Lower leg skin (tissue), 4 donors: ENCODE measurements at places on chromosomes 16 and 17.

DNA sequence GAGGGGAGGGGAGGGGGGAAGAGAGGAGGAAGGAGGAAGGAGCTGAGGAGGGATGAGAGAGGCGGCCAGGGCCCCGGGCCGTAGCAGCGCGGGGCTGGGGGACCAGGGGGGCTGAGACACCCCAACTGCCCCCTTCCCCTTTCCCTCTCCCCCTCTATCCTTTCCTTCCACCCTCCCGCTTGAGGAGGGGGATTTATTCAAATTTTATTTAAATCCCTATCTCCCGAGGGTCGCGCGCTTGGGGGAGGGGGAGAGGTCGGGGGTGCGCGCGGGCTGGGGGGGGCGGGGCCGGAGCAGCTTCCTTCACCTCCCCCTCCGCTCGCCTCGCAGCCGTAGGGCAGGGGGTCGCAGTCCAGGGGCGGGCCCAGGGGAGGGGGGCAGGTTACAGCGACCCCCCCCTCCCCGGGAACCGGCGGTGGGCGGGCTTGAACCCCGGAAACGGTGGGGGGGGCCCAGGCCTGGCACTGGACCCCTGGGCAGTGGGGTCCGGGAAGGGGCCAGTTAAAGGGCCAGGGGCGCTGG lies at the start of gene FBXL19:
FBXL19 (plus strand) TSS at position 19 of the 522 bp plus-strand sequence. CDS start 2,183 bp downstream, outside the sequence.
- DNase-seq: peak; percentile 92

DNA sequence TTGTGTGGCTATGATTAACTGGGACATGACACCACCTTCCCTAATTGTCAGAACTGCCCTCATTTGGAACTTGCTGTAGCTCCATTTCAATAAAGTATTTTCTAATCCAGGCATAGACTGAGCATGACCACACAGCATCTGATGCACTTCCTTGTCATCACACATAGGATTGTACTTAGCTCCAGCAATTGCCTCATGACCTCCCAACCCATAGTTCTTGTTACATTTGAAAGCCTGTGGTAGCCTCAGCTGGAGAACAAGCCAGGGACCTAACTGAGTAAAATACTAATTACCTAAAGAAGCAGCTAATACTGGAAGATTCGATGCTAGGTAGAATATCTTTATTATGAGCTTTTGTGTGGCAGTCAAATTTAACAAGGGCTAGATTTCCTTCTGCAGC lies 187.3 kb upstream of the KIF2B start:
- DNase-seq: no peak

GRCh38 chr16:81638286-81638945 lies 140.7 kb upstream of the PLCG2 start:
- DNase-seq: no peak

- DNase-seq: no peak
Observed at GRCh38 chr16:55130456-55130855, 193.5 kb upstream of the IRX6 start.

DNA sequence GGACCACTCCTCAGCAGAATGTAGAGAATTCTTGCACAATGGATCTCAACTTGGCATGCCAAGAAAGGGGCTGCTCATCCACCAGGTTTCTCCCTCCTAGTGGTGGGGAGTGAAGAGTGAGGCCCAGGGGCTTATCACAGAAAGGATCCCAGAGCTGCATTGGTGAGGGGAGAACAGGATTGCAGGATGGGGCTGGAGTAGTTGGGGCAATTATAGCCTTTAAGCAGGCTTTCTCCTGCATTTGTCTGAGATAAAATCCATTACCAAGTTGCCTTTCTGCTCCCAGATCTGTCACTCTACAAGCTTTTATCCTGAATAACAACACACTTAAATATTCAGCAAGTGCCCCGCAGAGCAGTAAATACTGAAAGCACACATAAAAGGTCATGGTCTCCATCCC lies 130.8 kb upstream of the CES5A start:
- DNase-seq: no peak

DNA sequence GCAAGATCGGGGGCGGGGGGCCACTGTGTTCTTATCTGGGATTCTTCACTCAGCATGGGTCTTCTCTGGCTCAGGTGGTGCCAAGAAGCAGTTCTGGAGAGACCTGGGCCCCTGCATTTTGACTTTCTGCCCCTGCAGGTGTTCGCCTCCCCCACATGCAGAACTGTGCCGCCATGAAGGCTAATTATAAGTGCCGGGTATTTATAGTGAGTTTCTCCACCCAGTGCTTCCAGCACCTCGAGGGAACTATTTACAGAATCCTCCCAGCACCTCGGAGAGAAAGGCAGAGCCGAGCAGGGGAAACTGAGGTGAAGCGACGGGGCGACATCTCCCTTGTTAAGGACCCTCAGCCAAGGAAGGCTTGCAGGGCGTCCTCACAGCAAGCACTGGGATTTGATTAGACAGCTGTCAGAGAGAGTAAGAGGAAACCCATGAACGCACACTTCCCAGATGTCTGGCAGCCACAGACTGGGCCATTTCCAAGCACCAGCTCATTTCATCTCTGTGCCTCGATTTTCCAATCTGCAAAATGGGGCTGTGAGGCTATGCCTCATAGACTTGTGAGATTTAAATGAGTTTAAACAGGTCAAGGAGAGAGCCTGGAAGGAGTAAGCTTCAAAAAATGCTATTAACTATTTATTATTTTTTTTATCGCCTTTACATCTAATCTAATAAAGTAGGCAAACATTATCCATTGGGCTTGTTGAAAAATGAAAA lies 36.4 kb upstream of the GRIN2A start:
- no peak for DNase-seq

GRCh38 chr16:10412935-10413601 lies 27.2 kb downstream of the ATF7IP2 start:
- DNase-seq: no peak

DNA sequence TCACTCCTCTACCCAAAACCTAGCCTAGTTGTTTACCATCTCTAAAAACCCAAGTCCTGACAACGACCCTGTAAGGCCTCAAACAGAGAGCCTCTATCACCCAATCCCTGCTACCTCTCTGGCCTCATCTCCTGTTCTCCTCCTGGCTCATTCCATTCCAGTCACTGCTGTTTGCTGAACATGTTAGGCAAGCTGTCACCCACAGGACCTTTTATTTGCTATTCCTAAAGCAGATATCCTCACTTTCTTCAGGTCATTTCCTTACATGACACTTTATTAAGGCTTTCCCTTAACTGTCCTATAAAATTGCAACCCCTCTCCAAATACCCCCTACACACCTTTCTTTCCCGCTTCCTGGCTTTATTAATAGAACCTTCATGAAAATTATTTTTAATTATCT lies 85.1 kb downstream of the KANSL1 start:
- no peak for DNase-seq

DNA sequence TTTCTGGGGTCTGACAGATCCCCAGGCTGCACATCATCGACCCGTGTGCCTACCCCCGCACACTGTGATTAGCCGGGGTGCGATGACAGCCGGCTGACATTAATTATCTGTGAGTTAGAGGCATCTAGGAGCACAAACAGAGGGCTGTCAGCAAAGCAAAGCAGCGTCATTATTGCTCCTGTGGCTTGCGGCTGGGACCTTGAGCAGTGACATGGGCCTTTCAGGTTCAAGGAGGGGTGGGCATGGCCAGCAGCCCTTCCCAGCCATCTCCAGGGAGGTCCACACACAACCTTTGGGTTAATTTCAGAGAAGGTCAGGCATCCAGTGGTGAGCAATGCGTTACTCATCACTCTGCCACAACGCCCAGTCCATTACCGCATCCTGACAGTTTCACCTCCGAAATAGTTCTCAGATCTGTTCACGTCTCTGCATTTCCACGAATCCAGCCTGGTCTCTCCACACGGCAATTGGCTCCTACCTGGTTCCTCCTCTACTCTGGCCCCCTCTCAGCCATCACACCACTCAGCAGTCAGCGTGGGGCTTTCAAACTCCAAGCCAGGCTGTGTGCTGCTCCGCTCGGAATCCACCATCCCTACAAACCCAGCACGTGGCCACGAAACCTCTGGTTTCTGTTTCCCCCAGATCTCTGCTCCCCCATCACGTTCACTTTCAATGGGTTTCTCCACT lies 249.7 kb upstream of the C16orf82 start:
- DNase-seq: no peak

GRCh38 chr17:34464812-34465211 lies 101.8 kb upstream of the CCL1 start:
- DNase-seq: no peak

- no peak for DNase-seq
Observed at GRCh38 chr17:38732376-38733281, 2.5 kb downstream of the CISD3 start.

GRCh38 chr17:12622726-12623125 lies 43.0 kb upstream of the MYOCD start:
- DNase-seq: no peak

DNA sequence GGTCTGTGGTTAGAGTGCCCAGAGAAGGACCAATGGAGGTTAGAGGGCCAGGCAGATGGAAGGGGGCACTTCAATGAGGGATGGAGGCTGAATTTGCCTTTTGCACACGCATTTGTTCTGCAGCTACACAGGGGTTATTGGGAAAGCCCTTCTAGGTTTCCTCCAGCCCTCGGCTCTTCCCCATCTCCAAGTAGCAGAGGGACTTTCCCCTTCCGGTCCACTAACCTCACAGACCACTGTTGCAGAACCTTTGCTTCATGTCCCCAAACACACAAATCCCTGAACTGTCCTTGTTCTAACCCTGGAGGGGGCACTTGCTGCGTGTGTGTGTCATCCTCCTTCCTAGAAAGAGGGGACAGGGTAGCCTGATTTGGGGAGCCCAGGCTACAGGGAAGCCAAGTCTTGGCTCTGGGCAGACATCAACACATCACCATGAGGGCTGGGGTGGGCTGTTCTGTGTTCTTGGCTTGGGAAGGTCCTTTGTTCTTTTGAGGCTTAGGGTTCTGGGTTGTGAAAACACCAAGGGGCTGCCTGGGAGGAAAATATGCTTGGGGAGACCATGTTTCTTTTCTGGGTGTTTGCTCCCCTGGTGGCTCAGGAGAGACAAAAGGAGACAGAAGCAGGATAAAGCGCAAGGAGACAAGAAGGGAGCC lies 7.3 kb upstream of the NR1D1 start:
- DNase-seq: peak; percentile 39

DNA sequence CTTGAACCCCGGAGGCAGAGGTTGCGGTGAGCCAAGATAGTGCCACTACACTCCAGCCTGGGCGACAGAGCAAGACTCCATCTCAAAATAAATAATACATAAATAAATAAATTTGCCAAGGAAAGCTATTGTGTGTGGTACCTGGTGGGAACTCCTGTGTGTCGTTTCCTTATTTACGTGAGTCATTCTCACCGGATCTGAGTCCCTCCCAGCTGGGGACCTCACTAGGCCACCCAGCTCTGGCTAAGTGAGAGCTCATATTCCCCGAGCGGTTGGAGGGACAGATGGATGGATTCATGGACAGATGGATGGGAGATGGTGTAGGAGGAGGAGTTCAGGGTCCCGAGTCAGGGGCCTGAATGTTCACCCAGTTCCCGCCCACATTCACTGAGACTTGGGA lies 22.9 kb upstream of the C1QL1 start:
- no peak for DNase-seq

- peak; percentile 97 for DNase-seq
Observed at GRCh38 chr16:2467528-2468232, 3.4 kb upstream of the NTN3 start.

DNA sequence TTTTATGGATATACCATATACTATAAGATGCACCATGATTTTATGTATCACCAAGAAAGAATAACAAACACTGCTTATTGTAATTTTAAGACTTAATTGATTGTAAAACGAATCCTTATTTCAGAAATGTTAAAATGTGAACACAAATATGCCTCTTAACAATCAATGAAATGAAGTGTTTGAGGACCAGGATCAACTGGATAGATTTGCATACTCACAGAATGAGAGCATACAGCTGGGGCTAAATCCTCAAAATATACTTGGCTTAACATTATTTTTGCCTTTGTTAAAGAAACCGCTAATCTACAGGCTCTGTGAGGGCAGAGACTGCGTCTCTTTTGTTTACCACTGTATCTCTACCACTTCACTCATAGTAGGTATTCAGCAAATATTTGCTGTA lies 93.6 kb downstream of the SPACA3 start:
- no peak for DNase-seq

GRCh38 chr17:81719410-81720266 lies 7.6 kb downstream of the SLC25A10 start:
- DNase-seq: no peak

- DNase-seq: no peak
Observed at GRCh38 chr16:59665618-59666220, 931.6 kb upstream of the GOT2 start.

DNA sequence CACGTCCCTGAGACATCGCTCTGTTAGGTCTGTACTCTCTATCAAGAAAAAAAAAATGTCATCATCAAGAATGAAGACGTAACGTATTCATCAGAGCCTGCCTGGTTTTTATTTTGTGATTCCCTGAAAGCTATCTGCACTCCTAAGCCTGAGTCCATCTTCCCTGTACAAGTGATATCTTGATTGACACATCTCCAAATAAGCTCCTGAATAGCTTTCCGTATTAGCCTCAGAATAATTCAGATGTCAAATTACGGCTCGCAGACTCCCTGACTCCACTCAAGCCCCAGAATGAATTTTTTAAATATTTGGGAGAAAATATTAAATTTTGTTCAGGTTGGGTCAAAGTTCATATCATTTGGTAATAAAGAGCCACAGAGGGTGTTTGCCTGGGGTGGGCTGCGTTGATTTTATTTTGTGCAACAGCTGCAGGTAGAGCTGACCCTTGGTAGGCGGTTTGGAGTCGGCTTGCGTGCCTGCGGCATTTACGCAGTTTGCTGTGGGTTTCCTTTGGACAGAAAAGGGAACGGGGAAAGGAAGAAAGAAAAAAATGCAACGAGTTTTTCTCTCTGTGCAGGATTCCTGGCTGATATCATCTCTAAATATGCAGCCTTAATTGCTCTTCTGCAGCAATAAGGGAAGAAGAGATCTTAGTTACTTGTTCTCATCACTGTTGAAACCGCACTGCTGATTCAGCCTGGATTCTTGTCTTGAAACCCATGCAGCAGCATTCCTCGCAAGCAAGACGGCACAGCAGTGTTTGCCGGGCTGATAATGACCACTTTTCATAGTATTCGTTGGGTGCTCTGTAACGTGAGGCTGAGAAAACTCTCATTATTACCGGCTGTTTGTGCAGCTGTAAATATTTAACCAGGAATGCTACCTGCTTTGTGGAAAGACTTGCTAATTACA lies 114.7 kb downstream of the IRX3 start:
- no peak for DNase-seq

DNA sequence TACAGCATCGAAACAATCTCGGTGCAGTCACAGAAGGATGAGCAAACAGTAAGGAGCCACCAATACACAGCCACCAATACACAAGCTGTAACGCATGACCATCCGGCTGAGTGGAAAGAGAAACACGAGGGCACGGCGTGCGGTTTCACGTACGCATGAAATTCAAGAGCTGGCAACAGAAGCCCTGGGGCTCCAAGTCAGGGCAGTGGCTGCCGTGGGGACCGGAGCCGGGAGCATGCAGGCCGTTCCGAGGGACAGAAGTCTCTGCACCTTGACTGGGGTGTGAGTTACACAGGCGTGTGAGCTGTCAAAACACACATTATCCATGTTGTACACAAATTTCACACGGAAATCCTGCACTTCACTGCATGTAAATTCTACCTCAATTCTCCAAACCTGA lies 50.6 kb upstream of the METRNL start:
- peak; percentile 53 for DNase-seq
